ENCODE measurements at places on chromosomes 11 and 22. TPM values are rescaled to one million over a fixed set of nuclear protein-coding genes. Genes with fewer than 3 reads are reported as not detected.

Gene OR51B4
- total RNA-seq: not detected

Gene GLYATL2
- not detected for total RNA-seq

Gene OR4D10
- total RNA-seq: not detected

Gene TMEM121B
- 0.42 TPM for total RNA-seq

Gene ARHGAP20
- 2.8 TPM for total RNA-seq

Gene BTBD10
- total RNA-seq: 33.9 TPM

Gene FXYD6
- 4.4 TPM for total RNA-seq

- DNase-seq: no peak
Measured at GRCh38 chr11:102592634-102593581, 32.2 kb downstream of the MMP20 start.

GRCh38 chr22:36925388-36926290 is 12.2 kb downstream of the CSF2RB start:
- no peak for DNase-seq

DNA sequence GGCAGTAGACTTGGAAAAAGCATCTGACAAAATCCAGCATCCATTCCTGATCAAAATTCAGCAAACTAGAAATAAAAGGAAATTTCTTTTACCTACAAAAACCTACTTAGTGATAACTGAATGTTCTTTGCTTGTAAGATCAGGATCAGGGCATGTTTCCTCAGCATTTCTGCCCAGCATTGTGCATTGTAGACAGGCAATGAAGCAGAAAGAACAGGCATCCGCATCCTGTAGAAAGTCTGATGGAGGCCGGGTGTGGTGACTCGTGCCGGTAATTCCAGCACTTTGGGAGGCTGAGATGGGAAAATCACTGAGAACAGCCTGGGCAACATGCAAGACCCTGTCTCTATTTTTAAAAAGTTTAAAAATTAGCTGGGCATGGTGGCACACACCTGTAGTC is 32.5 kb upstream of the PANX2 start:
- no peak for DNase-seq

- no peak for DNase-seq
Measured at GRCh38 chr11:122293296-122294023, 177.4 kb upstream of the BLID start.

GRCh38 chr11:8408151-8408941 is 144.7 kb upstream of the LMO1 start:
- DNase-seq: no peak

DNA sequence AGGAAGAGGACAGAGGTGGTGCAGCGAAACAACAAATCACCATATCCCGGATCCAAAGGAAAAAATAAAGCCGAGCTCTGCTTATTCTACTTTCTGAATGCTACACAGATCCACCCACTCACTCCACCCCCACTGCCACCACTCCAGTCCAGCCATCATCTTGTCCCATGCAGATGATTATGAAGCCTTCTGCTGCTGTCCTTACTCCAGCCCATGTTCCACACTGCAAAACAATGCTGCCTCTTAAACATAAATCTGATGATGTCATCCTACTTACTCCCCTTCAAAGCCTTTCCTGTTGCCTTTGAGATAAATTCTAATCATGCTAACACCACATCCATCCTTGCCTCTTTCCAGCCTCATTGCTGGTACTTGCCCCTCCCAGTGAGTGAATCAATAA is 6.5 kb upstream of the DRD2 start:
- no peak for DNase-seq

- DNase-seq: no peak
Measured at GRCh38 chr11:110431674-110432073, 1.9 kb downstream of the FDX1 start.

GRCh38 chr22:23752750-23753149 is 1.5 kb downstream of the VPREB3 start:
- no peak for DNase-seq

DNA sequence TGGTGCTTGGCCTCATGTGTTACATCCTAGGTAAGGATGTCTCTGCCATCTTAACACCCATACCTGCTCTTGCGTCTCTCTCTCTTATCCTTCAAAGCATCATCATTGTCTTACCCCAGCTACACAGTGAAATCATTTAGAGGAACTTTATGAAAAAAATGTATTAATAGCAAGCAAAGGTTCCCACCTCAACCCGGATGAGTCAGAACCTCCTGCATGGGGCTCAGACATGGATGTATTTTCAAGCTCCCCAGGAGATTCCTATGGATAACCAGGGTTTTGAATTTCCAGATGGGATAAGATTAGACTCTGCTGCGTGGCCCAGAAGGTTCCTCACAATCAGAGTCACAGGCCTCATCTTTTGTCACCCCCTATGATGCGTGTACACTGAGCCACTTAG is 89.1 kb upstream of the NNMT start:
- no peak for DNase-seq

DNA sequence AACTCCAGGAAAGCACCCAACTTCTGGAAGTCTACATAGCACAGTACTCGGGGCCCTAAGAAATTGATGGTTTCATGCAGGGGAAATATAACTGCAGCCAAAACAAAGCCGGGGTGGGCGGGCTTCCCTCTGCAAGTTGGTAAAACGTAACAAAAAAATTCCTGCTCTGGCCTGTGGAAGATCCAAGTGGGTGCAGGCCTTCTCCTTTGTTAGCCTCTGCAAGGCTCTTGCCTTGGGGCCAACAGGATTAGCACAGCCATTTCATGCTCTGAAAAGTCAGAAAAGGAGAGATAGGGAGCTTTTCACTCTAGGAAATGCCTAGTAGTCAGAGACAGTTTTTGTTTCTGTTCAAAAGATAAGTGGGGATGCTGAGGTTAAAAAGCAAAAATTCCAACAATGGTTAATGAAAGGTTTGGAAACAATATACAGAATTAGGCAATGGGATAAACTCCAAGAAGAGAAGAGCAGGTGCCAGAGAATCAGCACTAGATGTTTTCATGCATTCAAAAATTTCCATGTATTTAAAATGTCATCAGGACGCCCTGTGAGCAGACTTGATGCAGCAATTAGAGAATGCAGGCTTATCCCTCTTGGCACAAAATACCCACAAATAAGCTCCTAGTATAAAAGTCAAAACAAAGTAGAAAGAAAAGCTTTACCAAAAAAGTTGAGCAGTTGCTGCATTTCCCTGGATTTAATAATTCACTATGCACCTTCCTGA is 72.3 kb upstream of the CHRM4 start:
- DNase-seq: no peak

DNA sequence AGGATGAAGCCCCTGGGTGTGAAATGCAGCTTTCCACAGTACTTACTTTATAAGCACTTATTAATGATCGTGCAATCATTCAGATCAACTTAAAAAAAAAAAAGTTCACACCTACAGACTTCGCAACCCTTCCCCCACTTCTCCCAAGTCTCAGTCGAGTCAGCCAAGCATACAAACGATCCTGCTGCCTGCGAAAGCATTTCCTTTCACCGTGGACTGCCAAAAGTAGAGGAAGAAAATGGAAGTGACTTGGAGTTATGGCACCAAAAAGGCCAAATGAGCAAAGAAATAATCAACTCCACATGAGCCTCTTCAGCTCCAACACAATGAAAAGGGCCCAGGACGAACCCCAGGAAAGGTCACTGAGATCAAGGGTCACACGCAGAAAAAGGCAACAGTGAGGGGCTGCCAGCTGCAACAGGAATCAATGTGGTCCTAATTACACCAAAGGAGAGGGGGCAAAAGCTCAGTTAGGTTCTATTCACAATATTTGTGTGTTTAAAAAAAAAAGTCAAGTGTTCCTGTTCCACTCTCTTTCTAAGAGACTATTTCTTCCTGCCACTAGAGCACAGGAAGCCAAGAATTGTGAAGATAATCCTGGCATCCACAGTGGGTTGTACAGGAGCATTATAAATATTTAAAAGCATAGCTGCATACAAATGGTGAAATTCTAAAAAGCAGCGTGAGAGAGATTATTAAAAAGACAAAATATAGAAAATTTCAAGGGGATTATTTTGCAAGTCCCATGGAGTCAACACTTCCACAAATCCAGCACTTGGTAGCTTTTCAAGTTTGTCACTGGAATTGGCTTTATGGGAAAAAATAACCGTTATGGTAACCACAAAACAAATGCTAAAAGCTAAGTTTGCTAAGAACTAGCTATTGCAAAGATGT is 28.4 kb downstream of the CDON start:
- no peak for DNase-seq

DNA sequence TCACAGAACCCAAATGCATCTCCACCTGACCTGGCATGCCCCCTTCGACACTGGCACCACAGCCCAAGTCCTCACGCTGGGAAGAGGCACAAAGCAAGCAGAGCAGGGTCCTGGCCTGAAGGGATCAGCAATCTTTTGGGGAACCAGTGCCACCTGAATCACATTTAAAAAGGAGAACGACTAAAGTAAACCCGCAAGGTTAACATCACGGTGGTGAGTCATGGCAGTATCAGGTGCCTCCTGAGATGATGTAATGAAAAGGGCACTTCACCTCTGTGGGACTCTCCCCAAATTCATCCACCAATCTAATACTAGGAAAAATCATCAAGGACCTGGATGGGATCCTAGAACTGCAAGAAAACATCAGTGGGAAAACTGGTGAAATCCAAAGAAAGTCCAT is 44.9 kb downstream of the PACSIN2 start:
- no peak for DNase-seq

Measured in left colon (tissue), 2 donors.